ENCODE measurements at places on chromosomes 3 and 15.

DNA sequence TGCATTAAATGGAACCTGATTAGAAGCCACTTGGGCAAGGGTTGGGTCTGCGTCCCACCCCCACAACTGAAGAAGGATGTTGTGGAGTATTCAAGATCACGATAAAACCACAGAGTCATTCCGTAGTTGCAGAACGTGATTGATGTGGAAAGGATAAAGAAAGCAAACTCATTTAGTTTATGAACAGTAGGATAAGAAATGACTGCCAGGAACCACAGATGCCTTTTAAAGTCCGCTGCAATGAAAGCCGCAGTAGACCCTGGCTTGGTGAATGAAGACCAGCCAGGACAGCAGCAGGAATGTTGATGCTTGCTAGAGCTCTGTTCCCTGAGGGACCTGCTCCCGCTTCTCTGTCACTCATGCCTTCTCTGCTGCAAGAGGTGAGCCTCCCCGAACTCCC lies 111.5 kb downstream of the GABRG3 start:
- no peak for DNase-seq

- DNase-seq, result no peak
Observed at GRCh38 chr15:29066838-29067237, 181.1 kb downstream of the APBA2 start.

DNA sequence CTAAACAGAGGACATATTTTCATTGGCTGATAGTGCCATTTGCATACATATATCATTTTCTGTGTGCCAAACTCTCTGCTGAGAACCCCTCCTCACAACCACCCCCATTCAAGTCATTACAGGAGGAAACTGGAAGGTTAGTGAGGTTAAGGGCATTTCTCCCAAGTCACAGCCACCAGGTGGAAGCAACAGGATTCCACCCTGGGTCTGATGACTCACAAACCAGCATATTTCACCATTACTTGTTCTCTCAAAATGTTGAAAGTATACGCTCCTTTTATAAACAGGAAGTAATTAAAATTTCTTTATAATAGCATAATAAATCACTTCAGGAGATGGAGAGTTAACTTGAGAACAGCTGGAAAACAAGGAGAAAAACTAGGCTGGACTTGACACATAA lies 398.6 kb upstream of the WNT5A start:
- peak; percentile 24 for DNase-seq

- DNase-seq, result no peak
Observed at GRCh38 chr3:74033381-74033780, 408.6 kb upstream of the PDZRN3 start.

- no peak for DNase-seq
Observed at GRCh38 chr3:150062492-150062891, 91.8 kb upstream of the PFN2 start.
